ENCODE measurements at places on chromosomes 1 and 21.

DNA sequence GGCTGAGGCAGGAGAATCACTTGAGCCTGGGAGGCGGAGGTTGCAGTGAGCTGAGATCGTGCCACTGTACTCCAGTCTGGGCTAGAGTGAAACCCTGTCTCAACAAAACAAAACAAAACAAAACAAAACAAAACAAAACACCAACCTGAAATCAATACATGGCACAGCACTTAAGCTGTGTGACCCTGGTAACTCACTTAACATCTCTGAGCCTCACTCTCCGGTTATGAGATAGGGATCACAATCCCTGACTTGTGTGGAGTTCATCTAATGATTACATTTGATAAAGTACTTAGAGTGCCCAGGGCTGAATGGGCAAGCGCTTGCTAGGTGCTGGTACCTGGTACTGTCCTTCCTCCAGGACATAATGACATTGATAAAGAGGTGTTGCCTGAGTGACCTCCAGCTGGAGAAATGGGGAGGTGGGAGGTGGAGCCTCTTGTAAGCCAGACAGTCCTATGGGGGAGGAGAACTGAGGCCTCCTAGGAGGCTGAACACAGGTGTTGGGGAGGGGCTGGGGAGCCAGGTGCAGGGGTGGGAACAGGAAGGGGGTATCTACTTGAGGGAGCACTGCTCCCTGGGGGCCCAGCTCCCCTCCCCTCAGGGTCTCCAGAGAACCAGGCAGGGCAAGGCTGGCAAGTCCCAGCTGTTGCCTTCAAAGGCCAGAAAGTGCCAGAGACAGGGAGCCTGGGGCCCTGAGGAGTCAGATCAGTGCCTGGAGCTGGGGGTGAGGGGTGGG, 17.9 kb downstream of the FOXO6 start:
- DNase-seq: no peak

- no peak for DNase-seq
These were observed 8.1 kb upstream of the TACSTD2 start for GRCh38 chr1:58585166-58585565.

DNA sequence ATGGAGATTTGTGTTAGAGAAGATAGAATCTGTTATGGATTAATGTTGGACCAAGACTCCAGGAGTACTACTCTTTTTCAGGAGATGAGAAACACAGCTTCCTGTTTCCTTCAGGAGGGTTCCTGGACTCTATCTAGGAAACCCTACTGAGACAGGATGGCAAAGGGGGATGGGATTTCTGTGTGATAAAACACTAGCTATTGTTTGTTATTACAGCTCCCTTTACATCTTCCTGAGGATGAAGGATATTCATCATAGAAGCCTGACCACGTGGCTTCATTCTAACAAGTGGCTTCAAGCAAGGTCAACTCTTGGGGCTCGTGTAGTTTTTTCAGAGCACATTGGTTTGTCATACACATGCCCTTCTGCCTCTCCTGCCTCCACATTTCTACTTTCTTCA, 33.3 kb downstream of the RGL1 start:
- DNase-seq: no peak

DNA sequence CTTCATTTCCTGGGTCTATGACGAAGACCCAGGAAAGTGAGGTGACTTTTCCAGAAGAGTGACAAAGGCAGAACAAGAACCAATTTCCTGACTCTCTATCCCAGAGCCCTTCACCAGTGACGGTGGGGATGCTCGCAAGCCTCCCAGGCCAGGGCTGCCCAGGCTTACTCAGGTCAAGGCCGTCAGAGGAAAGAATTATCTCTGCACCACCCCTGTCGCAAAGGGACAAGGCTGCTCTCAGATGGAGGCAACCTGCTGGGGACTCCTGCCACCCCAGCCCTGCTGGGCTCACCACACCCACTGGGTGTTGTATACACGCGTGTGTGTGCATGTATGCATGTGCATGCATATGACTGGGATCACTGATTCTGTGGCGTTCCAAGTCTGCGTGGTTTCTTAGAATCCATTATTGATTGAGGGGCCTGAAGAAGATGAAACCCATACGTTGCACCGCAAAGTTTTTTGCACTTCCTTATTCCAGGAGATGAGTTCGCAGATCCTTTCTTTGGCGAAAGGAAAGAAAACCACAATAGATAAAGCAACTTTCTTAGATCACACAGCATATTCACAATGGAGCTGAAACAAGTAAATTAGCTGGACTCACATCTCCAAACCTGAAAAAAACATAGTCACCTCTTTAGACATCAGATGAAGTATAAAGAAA, 255.8 kb downstream of the RHOU start:
- DNase-seq: no peak

GRCh38 chr21:31865429-31865970, 7.3 kb upstream of the HUNK start:
- no peak for DNase-seq

GRCh38 chr1:19676438-19676922, 11.8 kb downstream of the HTR6 start:
- DNase-seq: no peak

- no peak for DNase-seq
These were observed 538.3 kb upstream of the PKN2 start for GRCh38 chr1:88145752-88146151.

DNA sequence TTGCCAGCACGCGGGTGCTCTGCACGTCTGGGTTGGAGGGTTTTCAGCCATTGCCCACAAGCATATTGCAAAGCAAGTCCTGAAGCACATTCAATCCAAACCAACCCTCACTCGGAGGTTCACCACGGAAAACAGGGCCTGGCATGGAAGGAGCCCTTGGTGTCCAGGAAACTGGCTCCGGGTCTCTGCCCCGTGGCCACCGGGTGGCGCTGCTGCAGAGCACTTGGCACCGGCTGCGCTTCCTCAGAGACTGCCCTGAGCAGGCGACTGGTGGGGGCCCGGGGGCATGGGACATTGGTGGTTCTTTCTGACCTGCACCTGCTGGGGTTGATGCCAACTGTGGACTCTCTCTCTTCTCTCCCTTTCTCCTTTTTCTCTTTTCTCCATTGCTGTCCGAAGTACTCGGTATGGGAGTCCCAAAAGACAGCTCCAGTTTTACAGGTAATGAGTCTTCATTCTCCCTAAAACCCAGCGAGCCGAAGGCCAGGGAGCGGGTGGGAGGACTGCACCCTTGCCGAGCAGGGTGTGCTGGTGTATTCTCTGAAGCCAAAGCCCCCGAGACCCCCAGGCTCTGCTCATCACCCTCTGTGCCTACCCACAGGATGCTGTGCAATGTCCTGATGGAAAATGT, 4.1 kb upstream of the KCNAB2 start:
- no peak for DNase-seq

DNA sequence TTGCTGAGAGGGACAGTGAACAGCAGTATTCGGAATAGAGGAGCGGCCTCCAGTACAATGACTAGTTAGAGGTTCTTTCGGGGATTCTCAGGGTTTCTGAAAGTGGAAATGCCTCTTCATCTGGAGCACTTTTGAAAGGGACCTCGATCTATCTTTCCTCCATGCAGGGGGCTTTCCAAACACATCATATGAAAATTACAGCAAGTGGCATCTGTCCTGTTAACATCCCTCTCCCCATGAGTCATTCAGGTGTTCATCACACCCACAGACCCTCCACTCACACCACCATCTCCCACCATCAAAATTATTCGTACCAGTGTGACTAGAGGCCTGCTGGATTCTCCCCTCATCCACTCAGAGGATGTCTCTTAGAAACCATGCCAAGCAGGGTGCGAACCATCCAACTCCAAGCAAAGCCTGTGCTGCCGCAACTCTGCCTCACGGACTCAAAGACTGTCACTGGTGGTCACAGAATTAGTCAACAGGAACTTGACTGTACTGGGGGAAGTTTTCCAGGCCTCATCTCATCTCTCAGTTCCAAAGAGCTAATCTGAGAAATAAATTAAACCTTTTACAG, 211.1 kb downstream of the MRPL39 start:
- DNase-seq: no peak

DNA sequence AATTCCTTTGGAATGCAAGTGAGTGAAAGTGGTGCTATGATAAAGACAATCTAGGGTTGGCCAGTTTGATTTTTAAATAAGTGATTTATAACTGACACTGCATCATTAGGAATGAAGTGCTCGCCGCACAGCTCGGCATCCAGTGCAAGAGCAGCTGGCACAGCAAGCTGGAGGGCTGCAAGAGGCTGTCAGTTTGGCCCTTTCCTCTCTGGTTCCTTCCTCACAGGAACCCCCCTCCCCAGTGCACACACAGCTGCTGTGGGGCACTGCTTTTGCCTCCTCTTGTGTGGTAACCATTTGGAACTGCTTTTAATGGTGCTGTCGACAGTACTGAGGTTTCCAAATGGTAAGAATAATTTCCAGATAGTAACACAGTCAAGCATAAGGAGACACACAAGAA, 10.4 kb upstream of the BCAR3 start:
- no peak for DNase-seq

DNA sequence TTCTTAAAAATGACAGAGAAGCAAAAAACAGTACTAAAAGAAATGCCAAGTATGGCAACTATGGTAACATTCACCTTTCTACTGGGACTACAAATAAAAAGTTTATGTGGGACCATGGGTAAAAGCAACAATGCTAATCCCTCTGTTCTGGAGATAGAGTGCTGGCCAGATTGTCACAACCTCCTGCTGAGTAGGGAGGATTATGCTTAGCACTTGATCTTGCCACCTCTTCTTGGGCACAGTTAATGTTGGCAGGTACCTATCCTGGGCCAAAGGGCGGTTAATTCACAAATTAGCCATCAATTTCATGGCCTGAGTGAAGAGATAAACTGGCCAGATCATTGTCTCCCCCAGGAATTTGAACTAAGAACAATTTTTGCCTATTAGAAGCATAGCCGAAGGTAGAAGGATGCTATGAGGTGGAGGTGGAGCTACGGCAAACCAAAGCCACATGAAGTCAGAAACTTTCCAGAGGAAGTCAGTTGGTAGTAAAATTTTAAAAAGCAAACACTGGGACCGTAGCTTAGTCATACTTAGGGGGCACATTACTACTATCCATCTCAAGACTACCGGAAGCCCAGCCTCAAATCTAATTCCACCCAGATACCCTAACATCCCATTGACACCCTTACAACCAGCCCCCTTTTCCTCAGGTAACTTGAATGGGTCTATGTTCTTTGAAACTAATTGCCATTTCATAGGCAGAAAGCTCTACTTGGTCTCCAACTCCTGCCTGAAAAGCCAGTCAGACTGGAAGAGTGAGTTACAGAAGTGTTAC, 2.7 kb downstream of the SCYL3 start:
- no peak for DNase-seq

GRCh38 chr1:183097438-183098051, 74.3 kb downstream of the LAMC1 start:
- DNase-seq: no peak

DNA sequence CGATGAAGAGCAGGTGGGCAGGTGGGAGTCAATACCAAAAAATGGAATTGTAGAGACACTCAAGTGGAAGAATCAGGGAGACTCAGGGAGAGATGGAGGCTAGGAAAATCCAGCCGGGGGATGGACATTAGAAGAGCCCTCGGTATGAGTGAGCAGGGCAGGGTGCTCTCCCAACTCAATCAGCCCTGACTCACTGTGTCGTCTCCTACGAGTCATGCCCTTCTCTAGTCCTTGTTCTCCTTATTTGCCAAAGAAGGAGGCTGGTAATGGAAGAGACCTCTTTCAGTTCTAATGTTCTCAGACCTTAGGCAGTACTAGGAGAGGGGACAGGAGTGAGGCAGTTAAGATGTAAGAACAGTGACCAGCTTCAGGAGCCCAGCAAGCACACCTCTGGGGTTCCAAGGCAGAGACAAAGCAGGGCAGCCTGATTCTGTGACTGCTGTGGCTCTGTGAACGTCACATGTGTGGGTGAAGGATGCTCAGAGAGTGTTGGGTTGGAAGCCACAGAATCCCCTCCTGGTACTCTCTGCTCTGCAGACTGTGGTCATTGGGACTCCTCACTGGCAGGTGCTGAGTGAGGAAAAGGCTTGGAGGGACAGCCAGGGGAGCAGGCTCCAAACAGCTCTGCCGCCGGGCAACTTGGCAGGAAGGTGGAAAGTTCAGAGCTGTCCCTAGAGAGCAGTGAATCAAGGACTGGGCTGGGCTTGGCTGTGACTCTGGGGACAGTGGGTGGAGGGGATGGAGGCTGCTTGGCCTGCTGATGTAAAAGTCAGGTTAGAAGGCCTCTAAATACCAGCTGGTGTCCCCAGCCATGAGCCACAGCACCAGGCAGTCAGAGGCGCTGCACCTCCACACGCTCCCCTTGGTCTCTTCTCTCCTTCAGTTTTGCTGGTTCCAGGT, 11.1 kb upstream of the GJA5 start:
- no peak for DNase-seq

GRCh38 chr1:242023805-242024204, 24.9 kb upstream of the MAP1LC3C start:
- DNase-seq: no peak

- no peak for DNase-seq
These were observed 12.7 kb upstream of the AK2 start for GRCh38 chr1:33049371-33049770.

DNA sequence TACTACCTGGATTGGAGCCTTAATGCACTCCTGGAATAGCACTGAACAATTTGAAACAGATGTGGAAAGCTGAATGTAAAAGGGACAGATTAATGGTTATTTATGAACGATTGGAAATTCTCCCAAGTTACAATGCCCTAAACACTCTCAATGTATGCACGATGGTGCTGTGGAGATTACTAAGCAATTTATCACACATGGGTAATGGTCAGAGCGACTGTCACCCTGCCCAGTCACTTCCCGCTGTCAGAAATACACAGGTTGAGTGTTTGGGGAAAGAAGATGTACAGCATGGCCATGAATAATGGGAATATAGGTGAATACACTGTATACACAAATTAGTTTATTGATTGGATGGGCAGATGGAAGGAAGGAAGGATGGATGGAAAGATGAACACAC, 342.4 kb downstream of the VAV3 start:
- no peak for DNase-seq

DNA sequence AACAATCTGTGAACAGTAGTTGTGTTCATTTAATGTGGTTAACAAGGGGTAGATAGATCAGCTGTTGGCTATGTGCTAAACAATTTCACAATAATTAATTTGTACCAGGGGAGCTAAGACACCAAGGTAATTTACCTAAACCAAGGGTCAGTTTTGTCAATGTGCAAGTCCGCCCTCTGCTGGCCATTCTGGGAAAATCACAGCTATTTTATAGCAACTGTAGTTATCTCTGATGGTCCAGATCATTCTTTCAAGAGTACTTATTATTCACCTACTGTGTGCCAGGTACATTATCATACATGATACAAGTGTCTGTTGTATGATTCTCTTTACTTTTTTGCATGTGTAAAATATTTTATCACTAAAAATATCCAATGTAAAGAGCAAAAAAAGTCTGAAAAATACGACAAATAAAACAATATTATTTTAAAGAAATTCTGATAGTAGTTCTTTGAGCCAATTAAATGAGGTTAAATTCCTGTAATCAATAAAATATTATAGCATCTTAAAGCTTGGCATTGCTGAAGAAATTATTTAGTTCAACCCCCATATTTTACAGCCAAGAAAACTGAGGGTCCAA, 312.3 kb upstream of the FAM78B start:
- DNase-seq: no peak

GRCh38 chr1:96515925-96516324, 205.7 kb upstream of the PTBP2 start:
- DNase-seq: no peak

GRCh38 chr1:14672005-14672404, 73.5 kb downstream of the KAZN start:
- DNase-seq: no peak

Data from cortex of kidney (tissue), 1 donor.